ENCODE measurements at places on chromosomes 13 and 19.

GRCh38 chr19:20858218-20858617 is 64.8 kb upstream of the ZNF85 start:
- DNase-seq: no peak

GRCh38 chr13:65964672-65965071 is 1265.5 kb downstream of the PCDH9 start:
- no peak for DNase-seq

GRCh38 chr13:94009701-94010100 is 469.8 kb downstream of the DCT start:
- no peak for DNase-seq

DNA sequence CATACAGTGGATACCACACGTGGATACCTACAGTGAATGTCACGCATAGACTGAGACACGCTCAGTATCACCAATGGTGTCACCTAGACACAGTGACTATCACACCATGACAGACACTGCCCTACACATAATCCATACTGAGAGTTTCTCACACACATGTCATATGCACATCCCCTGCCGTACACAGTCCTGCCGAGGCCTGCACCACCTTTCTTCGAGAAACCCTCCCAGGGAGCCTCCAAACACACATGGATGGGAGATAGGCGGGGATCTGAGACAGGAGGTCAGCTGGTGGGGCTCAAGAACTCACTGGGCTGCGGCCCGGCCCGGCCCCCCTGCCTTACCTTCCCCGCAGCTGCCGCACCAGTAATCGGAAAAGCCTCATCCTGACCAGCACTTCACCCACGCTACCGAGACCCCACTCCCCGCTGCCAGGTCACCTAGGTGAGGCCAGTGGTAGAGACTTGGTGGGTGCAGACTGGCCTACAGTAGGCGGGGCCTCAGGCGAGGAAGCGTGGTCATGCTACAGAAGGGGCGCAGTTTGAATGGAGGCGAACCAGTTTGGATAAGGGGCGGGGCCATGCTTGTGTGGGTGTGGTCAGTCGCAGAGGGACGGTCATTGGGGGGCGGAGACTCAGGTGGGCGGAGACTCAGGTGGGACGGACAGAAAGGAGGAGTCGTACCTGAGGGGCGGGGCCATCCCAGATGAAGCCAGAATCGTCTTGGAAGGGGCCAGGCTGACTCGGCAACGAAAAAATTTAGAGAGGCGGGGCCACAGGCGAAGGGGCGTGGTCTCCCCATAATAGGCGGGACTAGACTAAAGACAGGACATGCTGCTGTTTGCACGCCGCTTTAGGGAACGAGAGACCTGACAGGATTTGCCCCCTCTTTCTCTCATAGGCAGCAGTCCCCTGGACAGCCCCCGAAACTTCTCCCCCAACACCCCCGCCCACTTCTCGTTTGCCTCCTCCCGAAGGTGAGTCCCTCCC is 2.1 kb downstream of the MAST1 start:
- peak; percentile 88 for DNase-seq

DNA sequence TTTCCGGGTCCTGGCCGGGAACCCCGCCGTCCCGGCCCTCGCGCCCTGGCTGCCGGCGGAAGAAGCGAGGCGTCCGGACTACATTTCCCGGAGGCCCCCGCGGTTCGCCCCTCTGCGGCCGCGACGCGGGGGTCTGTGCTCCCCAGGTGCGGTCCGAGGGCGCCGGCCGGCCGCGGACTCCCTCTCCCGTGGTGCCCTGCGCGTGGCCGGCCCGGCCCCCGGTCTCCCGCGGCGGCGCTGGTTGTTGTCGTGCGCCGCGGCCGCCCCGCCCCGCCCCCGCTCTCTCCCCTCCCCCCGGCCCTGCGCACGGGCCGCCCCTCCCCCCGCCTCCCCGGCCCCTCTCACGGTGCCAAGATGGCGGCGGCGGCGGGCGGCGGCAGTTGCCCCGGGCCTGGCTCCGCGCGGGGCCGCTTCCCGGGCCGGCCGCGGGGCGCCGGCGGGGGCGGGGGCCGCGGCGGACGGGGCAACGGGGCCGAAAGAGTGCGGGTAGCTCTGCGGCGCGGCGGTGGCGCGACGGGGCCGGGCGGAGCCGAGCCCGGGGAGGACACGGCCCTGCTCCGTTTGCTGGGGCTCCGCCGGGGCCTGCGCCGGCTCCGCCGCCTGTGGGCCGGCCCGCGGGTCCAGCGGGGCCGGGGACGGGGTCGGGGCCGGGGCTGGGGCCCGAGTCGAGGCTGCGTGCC is at the start of gene KMT2B:
TSS of gene KMT2B (plus strand) at position 339 of the 680 bp plus-strand sequence. CDS start at position 355, 16 bp downstream.
- DNase-seq: no peak

DNA sequence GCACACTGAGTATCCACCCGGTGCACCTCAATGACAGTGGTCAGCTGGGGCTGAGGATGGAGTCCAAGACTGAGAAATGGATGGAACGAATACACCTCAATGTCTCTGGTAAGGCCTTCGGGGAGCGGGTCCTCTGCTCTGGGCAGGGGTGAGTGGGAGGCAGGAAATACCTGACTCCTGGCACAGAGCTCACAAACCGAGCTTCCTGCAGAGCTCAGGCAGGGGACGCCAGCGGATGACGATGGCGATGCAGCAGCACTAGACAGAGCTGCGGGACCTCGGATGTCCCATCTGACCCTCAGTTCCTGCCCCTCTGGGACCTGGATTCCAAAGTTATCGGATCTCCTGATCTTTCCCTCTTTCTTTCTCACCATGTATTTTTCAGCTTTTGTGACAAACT is 3.8 kb downstream of the CD22 start:
- no peak for DNase-seq

GRCh38 chr19:2561221-2561620 is 85.3 kb downstream of the GADD45B start:
- no peak for DNase-seq

DNA sequence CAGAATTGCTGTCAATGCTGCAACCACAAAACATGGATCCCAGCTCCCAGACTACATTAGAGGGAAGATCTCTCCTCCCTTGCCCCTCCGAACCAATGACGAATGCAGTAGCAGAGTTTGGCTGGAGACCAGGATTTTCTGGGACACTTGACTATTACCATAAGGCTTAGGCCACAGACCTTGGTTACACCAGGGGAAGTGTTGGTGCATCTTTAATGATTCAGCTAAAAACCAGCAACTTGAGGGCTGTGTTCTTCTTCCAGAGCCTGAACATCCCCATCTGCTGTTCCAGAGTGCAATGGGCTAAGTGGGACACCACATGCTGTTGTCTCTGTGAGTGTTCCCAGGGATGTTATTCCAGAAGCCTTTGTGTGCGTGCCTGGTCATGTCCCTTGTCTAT is 528.2 kb downstream of the LMO7 start:
- DNase-seq: no peak

DNA sequence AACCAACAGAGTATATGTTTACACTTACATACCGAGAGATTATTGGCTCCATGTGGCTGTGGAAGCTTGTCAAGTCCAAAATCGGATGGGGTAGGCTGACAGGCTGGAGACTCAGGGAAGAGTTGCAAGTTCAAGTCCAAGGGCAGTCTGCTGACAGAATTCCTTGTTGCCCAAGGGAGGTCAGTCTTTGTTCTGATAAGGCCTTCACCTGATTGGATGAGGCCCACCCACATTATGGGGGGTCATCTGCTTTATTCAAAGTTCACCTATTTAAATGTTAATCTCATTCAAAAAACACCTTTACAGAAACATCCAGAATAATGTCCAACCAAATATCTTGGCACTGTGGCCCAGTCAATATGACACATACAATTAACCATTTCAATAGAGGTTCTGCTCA is 452.4 kb downstream of the KLF12 start:
- no peak for DNase-seq

All from NAMALWA (cell line).